ENCODE measurements at places on chromosomes 5 and 9.

- no peak for DNase-seq
Measured at GRCh38 chr5:132476876-132477781, 13.4 kb downstream of the IRF1 start.

- DNase-seq: no peak
Measured at GRCh38 chr5:109743041-109743531, 53.4 kb downstream of the MAN2A1 start.

- no peak for DNase-seq
Measured at GRCh38 chr9:80144856-80145255, 573.1 kb downstream of the TLE4 start.

- no peak for DNase-seq
Measured at GRCh38 chr9:112720113-112720780, 2.3 kb upstream of the INIP start.

DNA sequence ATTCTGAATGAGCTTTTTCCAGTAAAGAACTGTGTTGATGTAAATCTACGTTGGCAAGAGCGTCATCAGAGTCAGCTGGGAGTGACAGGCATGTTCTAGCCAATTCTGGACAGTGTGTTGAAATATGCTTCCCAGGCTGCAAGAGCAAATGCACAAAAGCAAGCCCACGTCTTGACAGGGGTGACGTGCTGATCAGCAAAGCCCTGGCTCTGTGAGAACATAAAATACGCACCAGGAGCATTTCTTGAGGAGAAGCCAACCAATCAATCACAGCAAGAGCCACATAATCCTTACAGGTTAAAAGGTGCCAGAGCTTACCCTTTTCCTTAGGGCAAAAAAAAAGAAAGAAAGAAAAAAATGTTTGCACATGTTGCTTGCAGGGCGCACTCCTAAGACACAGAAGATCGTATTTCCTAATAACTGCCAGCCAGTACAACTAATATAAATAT, 148.1 kb downstream of the PDE4D start:
- DNase-seq: no peak

DNA sequence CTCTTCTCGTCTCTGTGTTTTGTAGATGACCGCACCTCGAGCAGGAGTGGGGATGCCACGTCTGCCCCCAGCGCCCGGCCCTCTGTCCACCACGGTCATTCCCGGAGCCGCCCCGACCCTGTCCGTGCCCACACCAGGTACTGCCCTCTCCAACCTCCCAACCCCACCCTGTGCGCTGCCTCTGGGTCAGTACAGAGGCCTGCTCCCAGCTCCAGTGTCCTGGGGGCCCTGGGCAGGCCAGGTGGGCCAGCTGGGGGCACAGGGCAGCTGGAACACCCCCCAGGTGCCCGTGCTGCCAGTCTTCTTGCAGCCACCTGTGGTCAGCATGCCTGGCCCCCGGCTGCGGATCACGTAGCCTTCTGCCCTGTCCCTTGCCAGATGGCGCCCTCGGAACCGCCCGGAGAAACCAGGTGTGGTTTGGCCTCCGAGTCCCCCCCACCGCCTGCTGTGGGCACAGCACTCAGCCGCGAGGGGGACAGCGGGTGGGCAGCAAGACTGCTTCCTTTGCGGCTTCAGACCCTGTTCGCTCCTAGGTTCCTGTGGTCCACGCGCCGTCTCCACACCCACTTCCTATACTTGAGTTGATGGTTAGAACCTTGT, 133.7 kb downstream of the WNK2 start:
- no peak for DNase-seq

DNA sequence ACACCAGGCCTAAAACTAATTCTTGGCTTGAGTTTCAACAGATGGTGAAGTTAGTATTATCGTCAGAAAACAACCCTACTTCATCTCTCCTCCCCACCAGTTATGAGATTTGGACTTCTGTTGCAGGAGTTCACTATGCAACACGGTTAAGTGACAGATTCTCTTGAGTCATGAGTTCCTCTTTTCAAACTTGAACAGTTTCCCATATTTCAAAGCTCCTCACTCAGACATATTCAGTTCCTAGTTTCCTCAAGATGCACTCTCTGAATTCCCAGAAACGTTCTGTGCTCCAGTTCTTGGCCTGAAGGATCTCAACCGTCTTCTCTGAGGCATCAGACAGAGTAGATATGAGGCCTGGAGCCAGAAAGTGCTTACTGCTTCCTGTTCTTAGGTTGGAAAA, 7.3 kb upstream of the PTGER4 start:
- DNase-seq: peak; percentile 80

- no peak for DNase-seq
Measured at GRCh38 chr9:25677301-25678146, 720 bp downstream of the TUSC1 start.

DNA sequence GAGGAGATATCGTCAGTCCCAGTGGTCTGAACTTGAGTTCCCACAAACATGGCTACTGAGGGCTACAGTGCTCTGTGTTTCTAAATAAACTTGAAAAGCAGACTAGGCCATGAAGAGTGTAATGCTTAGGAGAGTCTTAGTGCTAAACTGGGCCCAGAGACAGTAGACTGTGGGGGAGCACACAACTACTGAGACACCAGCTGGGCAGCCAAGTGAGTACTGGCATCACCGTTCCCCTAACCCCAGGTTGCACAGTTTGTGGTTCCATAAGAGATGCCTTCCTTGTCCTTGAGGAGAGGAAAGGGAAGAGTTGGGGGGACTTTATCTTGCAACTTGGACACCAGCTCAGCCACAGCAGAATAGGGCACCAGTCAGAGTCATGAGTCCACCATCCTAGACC, 172.1 kb upstream of the DMRTA1 start:
- no peak for DNase-seq

All from NB4 (cell line).